HCT116 (cell line): ENCODE measurements at places on chromosomes 2 and 18.
A peak's percentile ranks its signal among the peaks of the same experiment; 100 is the strongest.

DNA sequence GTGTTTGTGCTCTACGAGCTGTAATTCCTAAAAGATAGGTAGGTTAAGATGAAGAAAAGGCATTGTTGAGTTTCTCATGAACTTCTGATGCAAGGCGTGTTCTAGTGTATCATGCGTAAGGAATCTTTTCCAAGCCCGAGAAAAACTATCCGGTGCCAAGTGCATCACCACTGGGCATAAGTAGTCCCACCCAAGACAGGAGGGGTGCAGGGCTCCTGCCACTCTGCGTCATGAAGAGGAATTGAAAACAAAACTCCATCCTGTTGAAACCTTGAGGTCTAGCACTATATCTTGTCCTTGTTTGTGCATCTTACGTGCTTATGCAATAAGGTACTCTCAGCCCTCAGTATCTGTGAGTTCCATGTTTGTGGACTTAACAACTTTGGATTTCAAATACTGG lies 45.7 kb downstream of the RAB31 start:
- DNase-seq: no peak

DNA sequence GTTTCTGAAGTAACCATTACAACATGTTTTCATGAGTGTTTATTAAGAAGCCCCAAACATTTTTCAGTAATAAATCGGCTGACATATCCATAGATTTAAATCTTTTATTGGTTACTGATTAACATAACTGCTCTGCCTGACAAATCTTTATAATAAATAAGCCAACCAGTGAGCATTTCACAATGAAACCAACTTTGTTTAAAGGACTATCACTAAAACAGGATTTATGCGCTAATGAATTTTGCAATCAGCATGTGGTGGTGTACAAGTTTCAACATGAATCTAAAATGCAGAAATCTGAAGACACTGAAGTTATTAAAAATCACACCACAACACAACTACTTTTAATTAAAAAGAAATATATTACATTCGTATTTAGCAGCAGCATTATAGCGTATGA lies 166.7 kb downstream of the MEIS1 start:
- no peak for DNase-seq

DNA sequence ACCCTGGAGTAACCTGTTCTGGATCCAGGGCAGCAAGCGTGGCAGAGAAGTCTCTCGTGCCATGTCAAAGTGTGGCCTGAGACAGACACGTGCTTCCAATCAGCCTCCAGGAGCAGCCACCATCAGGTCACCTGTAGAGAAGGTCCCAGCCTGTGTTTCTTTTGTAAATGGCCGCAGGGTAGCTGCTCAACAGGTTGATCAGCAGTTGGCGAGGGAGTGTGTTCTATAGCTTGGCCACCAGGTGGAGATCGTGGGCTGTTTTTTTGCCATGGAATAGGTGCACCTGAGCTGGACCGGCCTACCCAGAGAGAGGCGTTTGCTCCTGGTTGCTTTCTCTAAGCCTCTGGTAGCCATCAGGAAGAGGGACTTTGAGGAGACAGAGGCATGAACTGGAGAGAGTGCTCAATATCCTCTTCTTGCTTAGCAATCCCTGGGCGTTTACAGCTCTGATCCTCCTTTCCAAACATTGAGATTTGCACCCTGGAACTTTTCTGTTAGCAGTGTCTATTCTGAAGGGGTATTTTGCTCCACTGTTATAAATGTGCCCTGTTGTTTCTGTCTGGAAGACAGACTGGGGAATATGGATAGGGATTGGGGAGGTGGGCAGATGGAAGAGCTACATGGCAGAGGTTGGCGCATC lies 34.2 kb upstream of the EN1 start:
- peak; percentile 55 for DNase-seq

DNA sequence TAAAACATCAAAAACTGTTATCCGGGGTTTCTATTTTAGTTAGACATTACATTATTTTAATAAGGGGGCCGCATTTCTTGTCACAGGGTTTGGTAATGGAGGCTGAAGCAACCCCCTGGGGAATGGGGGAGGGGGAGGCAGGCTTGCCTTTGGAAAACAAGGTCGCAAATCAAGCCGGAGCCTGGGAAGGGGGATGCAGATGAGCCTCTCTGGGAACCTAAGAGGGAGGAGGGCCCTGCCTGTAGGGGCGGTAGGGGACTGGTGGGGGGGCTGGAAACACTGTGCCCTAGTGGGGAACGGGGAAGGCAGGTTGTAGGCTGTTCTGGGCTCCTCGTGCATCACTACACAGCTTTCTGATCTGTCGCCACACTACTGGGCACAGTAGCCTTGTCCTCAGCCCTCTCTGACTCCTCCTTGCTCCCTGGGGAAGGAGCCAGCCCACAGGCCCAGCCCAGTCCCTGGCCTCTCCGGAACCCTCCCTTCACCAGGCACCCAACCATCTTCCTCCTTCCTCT lies 170.2 kb upstream of the SMAD2 start:
- no peak for DNase-seq

- DNase-seq: no peak
These were observed 693 bp upstream of the LRP2 start for GRCh38 chr2:169362894-169363559.

GRCh38 chr18:46010676-46011075 lies 43.5 kb upstream of the EPG5 start:
- DNase-seq: no peak

DNA sequence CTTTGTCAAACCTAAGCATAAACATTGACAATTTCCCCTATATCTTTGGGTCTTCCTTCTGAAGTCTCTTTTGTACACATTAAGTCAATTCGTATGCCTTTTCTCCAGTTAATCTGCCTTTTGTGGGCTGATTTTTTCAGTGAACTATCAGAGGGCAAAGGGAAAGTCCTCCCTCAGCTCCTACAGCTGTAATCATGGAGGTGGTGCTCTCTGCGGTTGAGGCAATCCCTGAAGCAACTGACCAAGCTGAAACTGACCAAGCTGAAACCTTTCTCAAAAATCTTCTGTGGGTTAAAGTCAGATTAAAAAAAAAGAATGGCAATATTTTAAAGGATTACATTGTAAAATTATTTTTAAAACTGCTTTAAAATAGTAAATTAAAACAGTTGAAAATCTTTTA lies 105.8 kb upstream of the DNAJC10 start:
- DNase-seq: no peak

DNA sequence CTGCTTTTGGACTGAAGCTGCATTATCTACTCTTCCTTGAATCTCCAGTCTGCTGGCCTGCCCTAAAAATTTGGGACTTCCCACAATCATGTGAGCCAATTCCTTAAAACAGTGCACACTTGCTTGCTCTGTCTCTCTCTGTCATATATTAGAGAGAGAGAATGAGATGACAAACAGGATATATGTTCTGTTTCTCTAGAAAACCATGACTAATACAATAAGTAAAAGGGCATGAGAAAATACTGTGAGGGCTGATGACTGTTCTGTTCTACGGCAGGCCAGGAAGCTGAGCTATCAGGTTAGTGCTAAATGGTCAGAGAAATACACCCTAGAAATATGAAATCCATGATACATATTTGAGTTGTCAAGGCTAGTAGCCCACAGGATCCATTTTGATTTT lies 1896.8 kb upstream of the CELF4 start:
- no peak for DNase-seq

DNA sequence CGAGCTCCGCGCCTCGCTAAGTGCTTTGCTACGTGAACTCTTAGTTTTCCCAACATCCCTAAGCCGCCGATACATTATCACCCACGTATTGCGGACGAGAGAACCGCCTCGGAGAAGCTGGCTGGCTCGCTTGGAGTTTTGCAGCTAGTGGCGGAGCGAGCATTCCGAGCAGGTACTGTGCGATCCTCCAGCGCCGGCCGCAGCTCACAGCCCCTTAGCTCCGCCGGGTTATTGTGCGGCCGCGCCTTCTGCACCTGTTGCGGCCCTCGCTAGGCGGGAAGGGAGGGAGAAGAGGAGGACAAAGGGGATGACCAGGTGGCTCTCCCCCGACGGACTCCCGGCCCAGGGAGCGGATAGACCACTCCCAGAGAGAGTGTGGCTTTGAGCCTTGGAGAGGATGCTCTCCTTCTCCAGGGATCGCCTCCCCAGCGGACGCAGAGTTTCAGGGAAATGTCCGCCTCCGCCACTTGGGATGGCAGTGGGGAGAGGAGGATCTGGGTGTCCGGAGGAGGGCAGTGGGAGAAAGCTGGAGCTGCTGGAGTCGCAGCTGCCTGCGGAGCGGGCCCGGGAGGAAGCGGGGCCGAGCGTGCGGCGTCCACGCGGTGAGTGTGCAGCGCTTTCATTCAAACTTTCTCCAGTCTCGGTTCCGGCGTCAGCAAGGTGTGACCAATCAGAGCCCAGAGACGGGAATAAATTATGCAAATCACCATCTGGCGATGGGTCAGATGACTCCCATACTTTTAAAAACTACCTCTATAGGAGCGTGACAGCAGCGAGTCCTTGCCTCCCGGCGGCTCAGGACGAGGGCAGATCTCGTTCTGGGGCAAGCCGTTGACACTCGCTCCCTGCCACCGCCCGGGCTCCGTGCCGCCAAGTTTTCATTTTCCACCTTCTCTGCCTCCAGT lies at the start of gene LIPG:
LIPG (plus strand) TSS at position 769 of the 905 bp plus-strand sequence. CDS start 252 bp downstream, outside the sequence.
- peak; percentile 57 for DNase-seq

- DNase-seq: no peak
These were observed 16.0 kb downstream of the ACTR3 start for GRCh38 chr2:113905886-113906285.

- no peak for DNase-seq
These were observed 74.5 kb downstream of the AP1S3 start for GRCh38 chr2:223762853-223763252.

DNA sequence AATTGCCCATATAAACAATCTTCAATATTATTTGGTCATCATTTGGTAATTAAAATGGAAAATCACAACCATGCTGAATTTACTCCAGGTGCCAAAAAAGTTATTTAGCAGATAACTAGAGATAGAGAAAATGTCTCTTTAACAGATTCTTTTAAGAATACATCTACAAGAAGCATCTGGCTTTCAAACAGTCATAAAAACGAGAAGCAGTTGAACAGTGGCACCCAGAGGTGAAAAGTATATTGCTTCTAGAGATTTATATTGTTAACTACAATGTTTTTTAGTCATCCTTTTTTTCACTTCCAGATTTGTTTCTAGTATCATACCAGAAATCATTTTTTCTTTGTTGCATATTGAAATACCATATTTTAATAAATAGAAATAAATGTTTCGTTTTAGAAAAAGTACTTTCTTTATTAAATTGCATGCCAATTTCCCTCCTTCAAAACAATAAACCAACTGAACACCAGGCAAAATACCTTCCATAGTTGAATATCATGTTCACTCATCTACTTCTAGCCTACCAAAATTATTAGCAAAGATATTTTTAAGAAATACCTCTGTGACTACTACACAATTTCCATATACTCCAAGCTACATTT lies 65.4 kb upstream of the HNRNPA3 start:
- no peak for DNase-seq

DNA sequence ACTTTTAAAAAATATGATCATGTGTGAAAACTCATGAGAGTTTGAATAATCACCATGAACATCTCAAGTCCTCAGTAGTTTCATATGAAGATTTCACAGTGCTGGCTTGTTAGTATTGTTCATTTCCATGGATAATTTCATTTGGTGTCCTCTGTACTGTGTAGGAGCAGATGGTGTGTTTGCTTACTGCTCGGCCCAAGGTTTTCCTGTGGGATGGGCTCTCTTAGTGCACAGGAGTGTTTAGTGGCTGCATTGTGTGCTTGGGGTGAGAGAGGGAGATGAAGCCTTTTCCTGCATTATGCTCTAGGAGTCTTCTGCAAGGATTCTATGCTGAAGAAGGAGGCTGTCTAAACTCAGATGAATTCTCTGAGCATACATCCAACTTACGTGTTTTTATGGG lies 270.6 kb downstream of the SOCS6 start:
- no peak for DNase-seq

DNA sequence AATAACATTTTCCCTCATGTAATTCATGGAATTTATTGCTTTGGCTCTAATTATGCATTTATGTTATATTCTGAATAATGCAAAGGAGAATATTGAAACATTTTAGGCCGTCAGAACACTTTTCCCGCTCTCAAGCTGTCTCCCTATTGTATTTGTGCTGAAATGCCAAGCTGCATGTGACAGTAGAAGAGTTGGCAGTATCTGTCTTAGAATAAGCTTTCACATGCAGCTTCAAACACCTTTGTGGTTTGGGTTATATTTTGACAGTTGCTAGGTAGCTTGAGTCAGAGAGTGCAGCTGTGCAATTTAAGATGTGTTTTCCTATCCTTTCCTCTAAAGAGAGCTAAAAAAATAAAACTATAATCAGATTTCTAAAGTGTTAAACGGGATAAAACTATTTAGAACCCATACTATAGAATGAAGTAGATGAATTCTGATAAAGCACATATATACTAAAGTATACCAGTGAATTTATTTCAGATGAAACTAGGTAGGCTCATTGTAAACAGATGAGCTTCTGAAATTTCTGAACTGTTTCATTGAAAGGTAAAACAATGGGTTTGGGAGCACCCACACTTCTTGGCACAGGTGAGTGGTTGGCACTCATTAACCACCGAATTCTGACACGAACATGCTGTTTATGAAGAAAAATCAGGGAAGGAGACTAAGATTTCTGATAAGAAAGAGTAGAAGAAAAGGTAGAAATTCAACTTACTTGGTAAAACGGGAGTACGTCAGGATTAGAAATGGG lies 43.4 kb downstream of the PLCL1 start:
- no peak for DNase-seq

GRCh38 chr2:136000502-136000901 lies 15.1 kb upstream of the DARS1 start:
- no peak for DNase-seq

GRCh38 chr18:71919211-71919610 lies 624.9 kb downstream of the CBLN2 start:
- no peak for DNase-seq
